ENCODE measurements at places on chromosomes 2 and 18.

- no peak for DNase-seq
These were observed 102.9 kb upstream of the TGFA start for GRCh38 chr2:70656421-70657010.

DNA sequence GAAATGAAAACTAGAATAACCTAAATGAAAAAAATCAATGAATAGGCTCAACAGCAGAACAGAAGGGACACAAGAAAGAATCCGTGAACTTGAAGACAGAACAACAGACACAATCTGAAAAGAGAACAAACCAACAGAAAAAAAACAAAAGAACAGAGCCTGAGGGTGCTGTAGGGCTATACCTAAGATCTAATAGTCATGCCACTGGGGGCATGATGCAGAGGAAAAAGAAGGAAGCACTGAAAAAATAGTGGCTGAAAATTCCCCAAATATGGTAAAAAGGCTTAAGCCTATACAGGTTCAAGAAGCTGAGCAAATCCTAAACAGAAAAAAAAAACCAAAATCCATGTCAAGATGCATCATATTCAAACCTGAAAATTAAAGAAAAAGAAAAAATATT, 50.3 kb downstream of the KANSL3 start:
- DNase-seq, result no peak

DNA sequence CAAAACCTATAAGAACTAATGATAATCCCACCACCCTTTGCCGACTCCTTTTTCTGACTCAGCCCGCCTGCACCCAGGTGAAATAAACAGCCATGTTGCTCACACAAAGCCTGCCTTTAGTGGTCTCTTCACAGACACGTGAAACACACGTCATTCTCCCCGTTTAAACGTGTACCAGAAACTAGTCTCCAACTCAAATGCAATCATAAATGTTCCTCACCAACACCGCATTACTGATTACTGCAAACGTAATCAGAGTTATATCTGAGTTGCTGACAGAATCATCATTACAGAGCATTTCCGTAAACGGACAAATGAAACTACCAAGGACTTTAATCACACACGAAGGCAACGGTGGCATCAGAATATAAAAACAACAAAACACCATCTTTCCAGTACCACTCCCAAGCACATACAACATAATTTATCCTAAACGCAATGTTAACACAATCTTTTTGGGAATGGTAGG, 1.9 kb downstream of the CLK1 start:
- DNase-seq, result peak; percentile 71

- no peak for DNase-seq
These were observed 26.4 kb upstream of the ATP5MC3 start for GRCh38 chr2:175207741-175208438.

DNA sequence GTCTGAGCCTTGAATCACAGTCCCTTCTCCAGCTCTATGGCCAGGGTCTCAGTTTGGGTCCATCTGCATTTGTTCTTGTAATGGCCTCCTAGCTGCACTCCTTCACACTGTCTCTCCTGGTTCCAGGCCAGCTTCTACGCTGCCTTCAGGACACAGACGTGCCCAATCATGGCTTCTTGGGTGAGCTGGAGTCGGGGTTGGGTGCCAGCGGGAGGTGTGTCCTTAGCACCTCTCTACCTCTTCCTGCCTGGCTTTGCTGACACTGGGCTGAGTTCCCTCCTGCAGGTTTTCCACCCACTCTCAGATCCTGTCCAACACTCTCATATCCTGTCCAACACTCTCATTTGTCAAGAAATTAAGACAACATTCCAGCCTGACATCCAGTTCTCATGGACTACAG, 9.6 kb downstream of the TRPM8 start:
- no peak for DNase-seq

DNA sequence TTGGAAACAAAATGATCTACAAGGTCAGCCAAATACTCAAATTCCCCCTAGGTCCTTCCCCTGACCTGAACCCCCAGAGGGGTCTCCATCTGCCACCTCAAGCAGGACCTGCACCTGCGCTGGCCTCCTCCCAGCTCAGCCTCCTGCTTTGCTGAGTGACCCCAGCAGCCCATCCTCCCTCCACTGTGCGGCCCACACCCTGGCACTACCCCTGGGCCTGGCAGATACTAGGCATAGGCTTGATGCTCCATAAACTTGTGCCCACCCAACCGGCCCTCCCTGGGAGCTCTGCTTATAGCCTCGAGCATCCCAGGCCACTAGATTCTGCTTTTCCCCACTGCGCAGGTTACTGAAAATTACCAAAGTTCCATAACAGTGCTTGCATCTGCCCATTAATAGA, 156.2 kb downstream of the HDAC4 start:
- no peak for DNase-seq

Data from astrocyte of the spinal cord (primary cell).